MCF 10A (cell line): ENCODE measurements at places on chromosomes 1 and 21. TPM values are rescaled to one million over a fixed set of nuclear protein-coding genes. Genes with fewer than 3 reads are reported as not detected.

Gene OTUD3
- 11.6 and 12.0 TPM in 2 replicates for total RNA-seq

DNA sequence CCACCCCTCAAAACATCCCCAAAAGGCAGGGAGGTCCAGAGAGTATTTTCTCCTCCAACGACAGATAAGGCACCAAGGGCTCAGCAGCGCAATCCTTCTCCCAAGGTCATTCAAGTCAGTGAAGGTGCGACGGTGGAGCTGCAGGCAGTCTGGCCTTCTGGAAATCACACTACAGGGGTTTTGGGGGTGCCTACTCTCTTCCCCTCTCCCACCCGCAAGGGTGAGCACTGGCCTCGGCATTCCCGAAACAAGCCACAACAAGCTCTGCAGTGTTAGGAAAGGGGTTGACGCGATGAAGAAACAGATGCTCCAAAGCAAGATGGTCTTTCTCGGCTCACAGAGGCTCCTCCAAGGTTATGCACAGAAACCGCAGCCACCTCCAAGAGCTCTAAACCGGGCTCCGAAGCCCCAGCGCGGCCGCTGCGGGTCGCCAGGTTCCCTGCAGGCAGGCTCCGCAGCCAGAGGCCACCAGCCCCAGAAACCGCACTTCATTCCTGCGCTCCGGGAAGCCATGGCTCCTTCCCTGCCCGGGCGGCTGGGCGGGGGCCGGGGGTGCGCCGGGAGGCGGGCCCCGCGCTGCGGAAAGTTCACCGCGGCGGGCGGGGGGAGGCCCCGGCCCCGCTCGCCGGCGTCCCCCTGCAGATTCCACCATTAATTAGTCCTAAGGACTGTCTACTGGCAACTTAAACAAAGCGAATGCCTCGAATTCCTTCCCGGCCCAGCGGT is 1.1 kb downstream of the LUZP1 start:
- H3K4me1 ChIP-seq = peaks cover 30% of the 10 kb centered on the region
- H3K27ac ChIP-seq = peak overlapping the region; percentile 89
- peak overlapping the region; percentile 89 for H3K4me3 ChIP-seq
- DNase-seq = peak; percentile 80

Gene PLEKHO1
- total RNA-seq = 1.9 and 5.2 TPM in 2 replicates

DNA sequence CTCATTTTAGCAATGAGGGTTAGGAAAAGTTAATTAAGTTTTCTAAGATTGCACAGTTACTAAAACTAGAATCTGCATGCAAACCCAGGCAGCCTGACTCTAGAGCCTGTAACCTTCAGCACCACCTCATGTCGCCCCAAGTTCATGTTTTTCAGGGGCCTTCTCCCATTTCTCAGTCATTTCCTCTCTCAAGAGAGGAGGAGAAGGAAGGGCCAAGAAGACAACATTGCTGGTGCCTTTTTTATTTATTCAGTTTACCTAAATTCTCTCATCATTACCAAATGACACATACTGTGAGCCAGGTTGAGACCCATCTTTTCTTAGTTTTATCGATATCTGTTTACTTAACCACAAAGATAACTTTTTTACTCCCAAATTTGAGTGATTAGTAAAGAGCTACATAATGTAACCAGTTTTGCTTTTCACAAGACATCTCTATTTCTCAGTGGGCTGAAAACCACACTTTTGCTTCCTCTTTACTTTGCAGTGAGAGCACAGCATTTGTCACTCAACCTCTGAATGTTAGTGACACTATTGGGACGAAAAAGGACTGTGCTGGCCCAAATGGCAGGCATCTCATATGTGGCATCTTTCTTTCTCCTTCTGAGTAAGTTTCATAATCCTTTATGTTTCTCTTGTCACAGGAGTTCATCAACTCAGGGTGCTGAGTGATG is at the start of gene CD101:
Gene CD101, plus strand, starts transcription at position 507 of the 674 bp plus-strand sequence. Its CDS starts 58 bp downstream, at position 565.
- H3K27me3 ChIP-seq = no peaks in the 10 kb centered on the region
- peaks cover 6% of the 10 kb centered on the region for H3K36me3 ChIP-seq
- peaks cover 29% of the 10 kb centered on the region for H3K4me1 ChIP-seq
- no peak within 1 kb of the TSS for H3K4me3 ChIP-seq
- DNase-seq = no peak

GRCh38 chr1:211543025-211543424 is 35.9 kb downstream of the SLC30A1 start:
- H3K36me3 ChIP-seq = no peaks in the 10 kb centered on the region
- no peak overlapping the region for H3K27ac ChIP-seq
- H3K27me3 ChIP-seq = no peaks in the 10 kb centered on the region
- H3K4me3 ChIP-seq = no peak overlapping the region
- DNase-seq = no peak

Gene ANKRD45
- total RNA-seq = 0.42 TPM in 1 of 2 replicates, not detected in the other

DNA sequence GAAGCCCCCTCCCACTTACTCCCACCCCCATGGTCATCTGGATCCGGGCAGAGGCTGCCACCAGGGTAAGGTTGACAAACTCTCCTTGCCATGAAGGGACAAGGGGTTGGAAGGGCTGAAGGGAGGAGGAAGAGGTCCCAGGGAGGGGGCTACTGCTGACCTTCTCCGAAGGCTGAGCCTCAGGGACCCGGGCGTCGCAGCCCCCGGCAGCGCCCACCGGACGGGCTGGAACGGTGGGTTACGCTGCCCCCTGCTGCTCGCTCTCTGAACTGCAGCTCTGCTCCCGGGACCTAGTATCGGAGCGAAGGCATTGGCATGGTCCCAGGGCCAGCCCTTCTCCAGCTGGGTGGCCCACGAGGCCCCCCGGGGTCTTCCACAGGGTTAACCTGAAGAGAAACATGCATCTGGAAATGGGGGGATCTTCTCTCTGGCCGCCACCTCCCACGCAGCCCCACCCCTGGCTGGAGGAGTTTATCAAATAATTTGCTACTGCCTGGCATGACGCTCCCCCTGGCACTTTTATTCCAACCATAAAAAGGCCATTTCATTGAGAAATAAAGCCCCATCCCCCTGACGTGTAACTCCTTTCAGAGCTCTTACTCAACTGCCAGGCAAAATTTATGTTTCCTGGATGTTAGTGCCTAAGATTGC is 70.4 kb upstream of the TARDBP start:
- peaks cover 15% of the 10 kb centered on the region for H3K4me1 ChIP-seq
- no peak overlapping the region for H3K4me3 ChIP-seq
- no peaks in the 10 kb centered on the region for H3K36me3 ChIP-seq

Gene LCE2C
- not detected in 2 replicates for total RNA-seq

Gene BSND
- not detected in 2 replicates for total RNA-seq

DNA sequence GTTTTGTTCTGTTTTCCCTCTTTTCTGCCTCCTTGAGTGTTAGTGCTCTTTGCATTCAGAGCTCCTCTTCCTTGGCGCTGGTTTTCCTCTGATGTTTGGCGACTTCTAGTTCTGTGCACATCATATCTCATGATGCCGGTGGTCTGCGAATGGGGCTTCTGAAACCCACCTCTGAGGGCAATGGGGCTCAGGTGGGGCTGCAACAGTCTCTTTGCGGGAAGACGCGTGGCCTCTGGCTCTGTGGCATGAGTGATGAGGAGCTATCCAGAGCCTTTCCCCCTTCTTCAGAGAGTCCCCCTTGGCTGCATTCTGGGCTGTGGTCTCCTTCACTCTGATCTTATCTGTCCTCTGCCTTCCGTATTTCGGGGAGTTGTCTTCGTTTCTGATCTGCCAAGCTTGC is 39.0 kb downstream of the TNFRSF8 start:
- H3K4me3 ChIP-seq = no peak overlapping the region
- no peaks in the 10 kb centered on the region for H3K36me3 ChIP-seq
- DNase-seq = no peak
- peaks cover 32% of the 10 kb centered on the region for H3K27me3 ChIP-seq
- no peak overlapping the region for H3K27ac ChIP-seq

DNA sequence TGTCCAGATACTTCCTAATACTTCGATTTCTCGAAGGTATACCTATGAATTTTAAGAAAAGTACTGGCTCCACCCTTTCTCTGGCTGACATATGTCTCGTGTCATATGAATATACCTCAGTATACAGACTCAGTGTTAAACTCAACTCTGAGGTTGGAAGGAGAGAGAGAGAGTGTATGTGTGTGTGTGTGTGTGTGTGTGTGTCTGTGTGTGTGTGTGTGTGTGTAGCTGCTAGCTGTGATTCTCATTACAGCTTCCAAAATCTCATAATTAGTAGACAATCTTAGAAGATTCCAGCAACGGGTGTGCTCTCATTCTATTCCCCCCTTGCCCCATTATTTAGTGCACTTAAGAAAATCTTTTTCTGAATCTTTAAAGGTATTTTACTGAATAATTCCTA is 380.3 kb upstream of the B3GALT2 start:
- no peaks in the 10 kb centered on the region for H3K4me1 ChIP-seq
- H3K27ac ChIP-seq = no peak overlapping the region

Gene AKR1A1
- total RNA-seq = 108 and 142 TPM in 2 replicates

Gene FYB2
- total RNA-seq = not detected in 2 replicates

- DNase-seq = peak; percentile 86
- no peaks in the 10 kb centered on the region for H3K27me3 ChIP-seq
- H3K36me3 ChIP-seq = peaks cover 37% of the 10 kb centered on the region
- H3K4me1 ChIP-seq = peaks cover 47% of the 10 kb centered on the region
- peak overlapping the region; percentile 90 for H3K4me3 ChIP-seq
- H3K27ac ChIP-seq = peak overlapping the region; percentile 76
Observed at GRCh38 chr1:153617663-153618062, 1.5 kb upstream of the S100A14 start.

DNA sequence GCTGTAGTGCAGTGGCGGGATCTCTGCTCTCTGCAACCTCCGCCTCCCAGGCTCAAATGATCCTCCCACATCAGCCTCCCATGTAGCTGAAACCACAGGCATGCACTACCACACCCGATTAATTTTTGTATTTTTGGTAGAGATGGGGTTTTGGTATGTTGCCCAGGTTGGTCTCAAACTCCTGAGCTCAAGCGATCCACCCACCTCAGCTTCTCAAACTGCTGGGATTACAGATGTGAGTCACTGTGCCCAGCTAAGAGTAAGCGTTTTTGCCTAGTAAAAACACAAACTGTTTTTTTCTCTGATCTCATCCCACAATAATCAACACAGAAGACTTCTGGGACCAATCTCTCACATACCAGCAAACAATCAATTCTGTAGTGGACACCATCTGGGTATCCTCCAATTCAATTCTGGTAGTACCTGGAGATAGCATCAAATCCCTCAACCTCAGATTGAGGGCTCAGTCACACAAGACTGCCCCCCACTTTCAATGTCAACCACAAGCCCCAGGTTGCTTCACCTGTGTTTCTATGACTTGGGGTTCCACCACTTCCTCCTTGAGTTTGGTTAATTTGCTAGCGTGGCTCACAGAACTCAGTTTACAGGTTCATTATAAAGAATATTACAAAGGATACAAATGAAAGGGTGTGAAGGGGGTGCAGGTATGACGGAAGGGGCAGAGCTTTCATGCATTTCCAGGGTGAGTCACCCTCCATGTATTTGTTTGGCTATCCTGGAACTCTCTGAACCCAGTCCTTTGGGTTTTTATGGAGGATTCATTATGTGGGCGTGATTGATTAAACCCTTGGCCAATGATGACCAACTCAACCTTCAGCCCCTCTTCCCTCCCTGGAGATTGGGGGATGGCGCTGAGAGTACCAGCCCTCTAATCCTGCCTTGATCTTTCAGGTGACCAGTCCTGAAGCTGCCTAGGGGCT is 40.0 kb upstream of the RHOU start:
- DNase-seq = peak; percentile 77
- peaks cover 32% of the 10 kb centered on the region for H3K4me1 ChIP-seq
- H3K27ac ChIP-seq = peak overlapping the region; percentile 21
- H3K36me3 ChIP-seq = peaks cover 7% of the 10 kb centered on the region
- no peaks in the 10 kb centered on the region for H3K27me3 ChIP-seq

Gene SDHC
- total RNA-seq = 204 and 224 TPM in 2 replicates

- DNase-seq = peak; percentile 13
- peaks cover 14% of the 10 kb centered on the region for H3K36me3 ChIP-seq
- H3K4me1 ChIP-seq = peaks cover 7% of the 10 kb centered on the region
- H3K27ac ChIP-seq = no peak overlapping the region
Observed at GRCh38 chr1:109365642-109366204, 32.0 kb downstream of the SORT1 start.

Gene THEM5
- not detected in 2 replicates for total RNA-seq

Gene ALDH4A1
- total RNA-seq = 5.7 and 6.3 TPM in 2 replicates

GRCh38 chr1:228267962-228268880 is 60.4 kb downstream of the OBSCN start:
- no peak for DNase-seq
- no peak overlapping the region for H3K27ac ChIP-seq
- no peak overlapping the region for H3K4me3 ChIP-seq
- no peaks in the 10 kb centered on the region for H3K27me3 ChIP-seq

GRCh38 chr1:207971331-207972219 is 60.6 kb upstream of the CD34 start:
- no peak overlapping the region for H3K4me3 ChIP-seq
- H3K4me1 ChIP-seq = no peaks in the 10 kb centered on the region
- no peak overlapping the region for H3K27ac ChIP-seq
- DNase-seq = no peak
- H3K27me3 ChIP-seq = peaks cover 42% of the 10 kb centered on the region
- no peaks in the 10 kb centered on the region for H3K36me3 ChIP-seq

DNA sequence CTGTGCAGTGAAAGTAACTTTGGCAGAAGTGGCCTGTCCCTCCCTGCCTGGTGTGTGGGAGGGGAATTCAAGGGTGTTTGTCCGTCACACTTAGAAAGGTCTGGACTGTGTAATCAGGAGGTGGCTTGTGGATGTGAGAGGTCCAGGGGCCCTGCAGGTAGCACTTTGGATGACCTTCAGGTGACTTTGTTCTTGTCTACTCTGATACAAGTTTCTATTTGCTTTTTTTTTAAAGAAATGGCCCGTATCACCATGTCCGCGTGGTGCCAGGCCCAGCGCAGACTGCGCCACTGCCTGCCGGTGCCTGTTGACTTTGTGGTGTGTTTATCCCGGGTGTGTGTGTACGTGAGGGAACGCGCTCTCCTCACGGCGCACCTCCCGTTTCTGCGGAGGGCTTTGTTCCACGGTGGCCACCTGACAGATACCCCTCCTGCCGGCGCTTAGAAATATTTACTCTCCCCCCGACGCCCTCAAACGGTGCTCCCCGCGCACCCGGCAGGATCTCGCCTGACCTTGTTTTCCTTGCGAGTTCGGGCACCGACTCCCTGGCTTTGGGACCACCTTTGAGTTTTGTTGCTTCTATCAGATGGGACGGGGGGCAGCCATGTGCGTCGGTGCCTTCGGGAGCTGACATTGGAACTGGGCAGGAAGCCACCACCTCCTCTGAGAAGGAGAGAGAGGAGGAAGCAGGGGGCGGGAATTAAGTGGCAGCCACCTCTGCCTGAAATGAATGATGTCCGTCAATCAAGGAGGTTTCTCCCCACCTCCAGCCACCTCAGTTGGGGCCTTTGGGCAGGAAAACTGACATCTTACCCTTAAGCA is 119.4 kb downstream of the PRDM16 start:
- no peaks in the 10 kb centered on the region for H3K4me1 ChIP-seq
- H3K27ac ChIP-seq = no peak overlapping the region
- H3K4me3 ChIP-seq = no peak overlapping the region
- H3K36me3 ChIP-seq = no peaks in the 10 kb centered on the region
- no peaks in the 10 kb centered on the region for H3K27me3 ChIP-seq

DNA sequence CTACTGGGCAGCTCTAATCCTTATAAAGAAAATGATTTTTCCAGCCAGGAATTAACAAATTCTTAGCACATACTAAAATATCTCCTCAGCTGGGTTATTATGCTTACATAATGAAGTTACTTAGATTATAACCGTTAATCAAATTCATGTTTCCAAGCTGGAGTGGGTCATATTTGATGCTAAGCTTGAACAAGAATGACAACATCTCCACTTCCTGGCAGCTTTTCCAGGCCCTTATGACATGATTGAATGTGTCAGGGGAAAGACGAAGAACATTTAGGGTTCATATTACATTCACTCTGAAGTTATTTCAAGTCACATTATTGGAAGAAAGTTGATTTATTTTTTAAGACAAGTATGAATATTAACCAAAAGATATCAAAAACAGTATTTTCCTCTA is 333.7 kb downstream of the PCP4 start:
- H3K4me1 ChIP-seq = no peaks in the 10 kb centered on the region
- no peak for DNase-seq
- no peaks in the 10 kb centered on the region for H3K27me3 ChIP-seq
- no peak overlapping the region for H3K4me3 ChIP-seq
- no peaks in the 10 kb centered on the region for H3K36me3 ChIP-seq
